ENCODE measurements at places on chromosomes 4 and X.
A peak's percentile ranks its signal among the peaks of the same experiment; 100 is the strongest.

GRCh38 chr4:153788051-153788412, 851 bp downstream of the SFRP2 start:
- no peak for DNase-seq

GRCh38 chrX:129108936-129109335, 414.4 kb downstream of the SMARCA1 start:
- no peak for DNase-seq

DNA sequence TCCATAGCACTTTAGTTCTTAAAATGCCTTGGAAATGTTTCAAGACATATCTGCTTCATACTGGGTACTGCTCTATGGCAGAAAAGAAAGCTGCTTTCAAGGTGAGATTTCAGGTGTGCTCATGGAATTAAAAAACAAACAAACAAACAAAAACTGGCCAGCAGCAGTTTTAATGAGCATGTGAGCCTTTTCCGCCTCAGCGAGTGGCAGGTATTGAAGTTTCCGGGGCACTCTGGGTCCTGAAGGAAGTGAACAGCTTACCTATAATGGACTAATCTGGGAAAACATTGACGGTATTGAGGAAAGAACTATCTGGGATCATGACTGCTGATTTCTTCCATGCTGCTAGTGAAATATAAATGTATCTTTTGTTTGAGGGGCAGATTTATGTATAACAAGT, 194.6 kb downstream of the MAML3 start:
- no peak for DNase-seq

DNA sequence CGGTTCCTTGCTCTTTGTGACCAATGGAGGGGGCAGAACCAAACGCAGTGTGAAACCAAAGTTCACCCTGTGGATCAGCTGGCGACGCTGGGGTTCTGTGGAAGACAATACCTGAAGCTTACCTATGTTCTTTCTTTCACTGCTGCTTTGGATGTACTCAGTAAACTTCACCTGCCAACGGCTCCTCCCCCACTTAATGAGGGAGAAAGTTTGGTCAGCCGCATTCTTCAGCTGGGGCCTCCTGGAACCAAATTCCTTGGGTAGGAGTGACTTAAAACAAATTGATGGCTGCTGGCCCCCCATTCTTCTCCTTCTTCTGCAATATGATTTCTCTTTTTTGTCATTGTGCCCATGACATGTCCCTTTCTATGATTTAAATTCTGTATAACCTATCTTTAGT, 282.4 kb downstream of the ANK2 start:
- no peak for DNase-seq

DNA sequence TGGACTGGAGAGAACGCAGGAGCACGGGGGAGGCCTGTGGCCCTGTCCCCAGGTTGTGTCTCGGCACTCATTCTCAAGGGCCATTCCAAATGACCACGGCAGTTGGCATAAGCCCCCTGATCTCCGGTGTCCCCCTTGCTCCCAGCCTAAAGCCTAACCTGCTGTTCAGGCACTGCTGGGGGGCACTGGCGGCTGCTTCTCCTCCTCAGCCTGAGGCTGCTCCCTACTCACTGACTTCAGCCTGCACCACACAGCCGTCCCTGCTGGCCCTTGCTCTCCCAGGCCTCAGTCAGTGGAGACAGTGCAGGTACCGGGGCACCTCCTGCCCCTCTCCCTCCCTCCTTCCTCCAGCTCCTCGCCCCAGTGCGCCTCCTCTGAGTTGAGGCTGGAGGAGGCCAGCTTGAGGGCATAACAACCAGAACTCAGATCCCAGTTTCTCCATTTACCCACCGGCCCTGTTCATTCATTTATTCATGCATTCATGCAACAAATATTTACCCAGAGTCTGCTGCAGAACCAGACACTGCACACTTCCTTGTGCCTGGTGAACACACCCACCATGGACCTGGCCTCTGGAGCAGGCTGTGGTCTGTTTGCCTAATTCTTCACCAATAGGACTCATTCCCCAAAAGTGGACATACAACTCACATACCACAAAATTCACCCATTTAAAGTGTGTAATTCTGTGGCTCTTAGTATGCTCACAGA, 65.0 kb downstream of the CPZ start:
- DNase-seq, result no peak

DNA sequence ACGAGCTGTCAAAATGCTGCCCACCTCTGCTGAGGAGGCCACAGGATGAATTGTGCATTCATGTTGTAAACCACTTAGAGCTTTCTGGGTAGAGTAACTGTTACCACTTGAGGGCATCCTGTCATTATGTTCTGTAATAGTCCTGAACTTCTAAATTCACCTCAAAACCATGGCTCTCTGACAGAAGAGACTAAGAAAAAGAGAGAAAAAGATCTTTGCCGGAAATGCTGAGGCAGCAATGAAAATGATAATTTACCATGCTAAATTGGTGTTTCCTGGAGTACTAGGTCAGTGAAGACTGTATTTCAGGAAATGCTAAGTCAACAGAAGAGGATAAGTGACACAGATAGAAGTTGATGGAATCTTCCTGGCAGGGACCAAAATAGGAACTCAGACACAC, 942.3 kb upstream of the SLIT2 start:
- DNase-seq, result peak; percentile 14

GRCh38 chrX:16975233-16975632, 28.8 kb downstream of the REPS2 start:
- DNase-seq, result no peak

DNA sequence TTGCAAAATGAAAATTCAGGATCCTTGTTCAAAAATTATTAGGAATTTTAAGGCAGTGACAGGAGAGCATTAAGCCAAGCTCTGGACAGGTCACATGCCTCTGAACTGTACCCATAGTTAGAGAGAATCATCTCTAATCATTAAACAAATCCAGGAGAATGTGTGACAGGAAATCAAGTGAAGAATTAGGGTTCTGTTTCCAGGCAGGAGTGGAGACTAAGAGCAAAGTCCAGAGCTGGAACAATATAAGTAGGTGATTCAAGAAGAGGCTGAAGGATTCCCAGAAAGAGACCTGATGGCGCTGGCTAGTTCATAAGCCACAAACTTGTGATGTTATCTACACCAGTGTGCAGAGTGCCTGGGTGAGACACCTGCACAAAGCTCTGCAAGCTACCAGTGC, 104.6 kb upstream of the PRKG2 start:
- no peak for DNase-seq

- DNase-seq, result no peak
Measured at GRCh38 chr4:88606832-88607231, 14.6 kb downstream of the HERC3 start.

- no peak for DNase-seq
Measured at GRCh38 chrX:71650333-71650969, 16.9 kb upstream of the LOC101059915 start.

GRCh38 chr4:169202145-169202699, 68.5 kb downstream of the SH3RF1 start:
- no peak for DNase-seq

DNA sequence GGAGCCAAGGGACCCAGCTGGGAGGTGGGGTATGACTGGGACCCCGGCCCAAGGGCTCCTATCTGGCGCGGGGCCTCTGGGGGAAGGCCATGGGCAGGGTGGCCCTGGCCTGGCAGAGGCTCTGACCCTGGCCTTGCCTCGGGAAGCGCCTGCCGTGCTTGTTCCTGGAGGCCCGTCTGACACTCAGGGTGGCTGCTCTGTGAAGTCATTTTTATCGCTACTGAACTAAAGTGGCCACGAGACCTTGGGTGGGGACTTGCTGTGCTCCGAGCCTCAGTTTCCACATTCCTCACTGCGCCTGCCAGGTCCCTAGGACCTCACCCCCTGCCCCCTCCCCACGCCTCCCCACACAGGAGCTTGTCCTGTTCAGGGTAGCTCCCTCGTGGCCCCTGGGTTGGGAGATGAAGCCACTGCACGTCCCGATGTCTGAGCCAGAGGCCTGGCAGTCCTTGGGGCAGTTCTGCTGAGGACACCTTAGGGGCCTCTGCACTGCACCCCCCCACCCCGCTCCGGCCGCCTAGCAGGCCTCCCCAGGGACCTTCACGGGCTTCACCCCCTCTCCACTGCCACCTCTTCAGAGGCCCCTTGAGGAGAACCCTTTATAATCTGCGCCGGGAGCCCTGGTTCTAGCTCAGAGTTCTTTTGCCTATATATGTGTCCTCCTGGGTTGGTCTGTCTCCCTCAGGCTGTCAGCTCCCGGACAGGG, 639 bp upstream of the SORCS2 start:
- no peak for DNase-seq

- DNase-seq, result no peak
Measured at GRCh38 chr4:118120120-118120760, 86.0 kb downstream of the NDST3 start.
